ENCODE measurements at places on chromosomes 7 and 10. TPM values are rescaled to one million over a fixed set of nuclear protein-coding genes. Genes with fewer than 3 reads are reported as not detected.

DNA sequence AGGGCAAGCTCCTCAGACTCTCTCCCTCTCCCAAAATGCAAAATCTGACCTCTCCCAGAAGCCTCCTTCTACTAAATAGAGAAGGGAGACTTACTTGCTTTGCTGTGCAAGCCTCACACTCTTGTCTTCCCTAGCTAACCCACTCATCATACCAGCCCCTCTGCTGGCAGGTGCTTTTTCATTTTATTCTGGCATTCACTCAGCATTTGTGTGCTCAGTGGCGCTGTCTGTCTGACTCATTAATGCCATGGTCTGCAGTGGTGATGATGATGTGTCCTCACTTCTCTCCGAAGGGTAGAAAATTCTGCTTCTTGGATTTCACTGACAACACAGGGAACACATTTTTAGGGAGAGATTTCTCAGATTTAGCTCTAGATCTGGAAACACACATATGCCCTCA lies 22.0 kb upstream of the BTRC start:
- DNase-seq = no peak

DNA sequence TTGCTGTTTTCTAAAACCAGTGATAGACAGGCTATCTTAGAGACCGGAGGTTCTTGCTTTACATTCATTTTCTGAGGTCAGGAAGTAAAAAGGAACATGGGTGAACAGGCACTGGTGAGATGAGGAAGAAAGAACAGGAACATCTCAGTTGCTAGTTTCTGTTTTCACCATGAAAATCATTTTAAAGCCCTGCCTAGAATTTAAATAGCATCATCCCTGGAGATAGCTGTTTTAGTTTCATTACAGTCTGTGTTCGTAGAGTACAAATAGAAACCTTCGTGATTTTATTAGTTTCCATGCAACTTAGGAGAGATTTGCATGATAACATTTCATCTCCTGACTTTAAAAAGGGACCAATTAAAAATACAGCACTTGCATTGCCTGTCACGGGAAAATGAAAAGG lies 14.7 kb downstream of the KCNMA1 start:
- no peak for DNase-seq

The NRG3 gene
- total RNA-seq = 0.58 TPM

The TCAF2 gene
- total RNA-seq = 0.07 TPM

Data from epithelial cell of proximal tubule (primary cell).